ENCODE measurements at places on chromosomes 3 and 15.

- no peak overlapping the region for H3K4me3 ChIP-seq
- H3K27me3 ChIP-seq = no peaks in the 10 kb centered on the region
- H3K4me1 ChIP-seq = no peaks in the 10 kb centered on the region
- no peaks in the 10 kb centered on the region for H3K36me3 ChIP-seq
- no peak for DNase-seq
- no peak overlapping the region for H3K27ac ChIP-seq
These were observed 79.9 kb upstream of the FAM98B start for GRCh38 chr15:38374029-38374428.

DNA sequence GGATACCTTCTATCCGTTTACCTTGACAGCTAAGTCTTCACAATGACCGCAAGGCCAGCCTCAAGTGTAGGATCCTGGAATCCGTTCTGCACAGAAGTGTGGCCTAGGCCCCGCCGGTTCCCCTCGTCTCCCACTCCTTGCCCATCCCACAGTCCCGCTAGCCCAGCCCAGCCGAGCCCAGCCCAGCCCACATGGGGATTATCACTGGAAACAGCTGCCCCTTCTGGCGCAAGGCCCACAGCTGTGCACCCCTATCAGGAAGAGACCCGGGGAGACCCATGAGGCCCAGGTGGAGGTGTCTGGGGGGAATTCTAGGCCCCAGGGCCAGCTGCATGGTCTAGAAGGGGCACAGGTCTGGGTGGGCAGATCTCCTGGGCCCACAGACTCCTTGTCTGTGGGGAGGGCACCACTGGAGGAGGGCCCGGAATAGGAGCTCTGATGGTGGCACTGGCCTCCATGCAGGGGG lies 27.9 kb upstream of the KLF13 start:
- no peaks in the 10 kb centered on the region for H3K36me3 ChIP-seq
- no peak for DNase-seq
- no peaks in the 10 kb centered on the region for H3K27me3 ChIP-seq

- DNase-seq = no peak
- H3K4me1 ChIP-seq = peaks cover 47% of the 10 kb centered on the region
- peak overlapping the region; percentile 82 for H3K27ac ChIP-seq
- H3K4me3 ChIP-seq = no peak overlapping the region
These were observed 2.3 kb upstream of the UACA start for GRCh38 chr15:70765504-70766281.

GRCh38 chr15:89802231-89802928 lies 12.3 kb downstream of the ANPEP start:
- DNase-seq = no peak
- no peaks in the 10 kb centered on the region for H3K27me3 ChIP-seq

DNA sequence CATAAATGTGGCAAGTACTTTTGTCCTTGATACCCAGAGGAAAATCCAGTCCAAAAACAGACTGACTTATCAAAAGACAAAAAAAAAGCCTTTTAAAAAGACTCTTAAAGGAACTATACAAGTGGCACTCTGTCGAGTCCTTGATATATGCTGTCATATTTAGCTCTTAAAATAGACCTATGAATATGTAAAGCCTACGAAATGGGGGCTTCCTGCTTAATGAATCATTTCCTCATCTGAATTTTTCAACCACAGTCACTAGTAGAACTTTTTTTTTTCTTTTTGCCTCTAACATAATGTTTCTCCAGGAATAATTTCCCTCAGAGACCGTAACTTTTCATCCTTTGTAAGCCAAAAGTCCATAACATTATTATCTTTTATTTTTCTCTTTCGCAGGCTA lies 95.8 kb downstream of the P3H2 start:
- H3K27me3 ChIP-seq = no peaks in the 10 kb centered on the region
- DNase-seq = peak; percentile 50
- H3K27ac ChIP-seq = peak overlapping the region; percentile 63
- peaks cover 27% of the 10 kb centered on the region for H3K4me1 ChIP-seq
- no peaks in the 10 kb centered on the region for H3K36me3 ChIP-seq

GRCh38 chr3:41716471-41716870 lies 245.4 kb downstream of the ULK4 start:
- peak; percentile 44 for DNase-seq
- no peak overlapping the region for H3K4me3 ChIP-seq
- H3K4me1 ChIP-seq = no peaks in the 10 kb centered on the region
